Right ventricle myocardium superior (tissue), 1 donor: ENCODE measurements at places on chromosomes 2 and 18. TPM values are rescaled to one million over a fixed set of nuclear protein-coding genes. Genes with fewer than 3 reads are reported as not detected.

DNA sequence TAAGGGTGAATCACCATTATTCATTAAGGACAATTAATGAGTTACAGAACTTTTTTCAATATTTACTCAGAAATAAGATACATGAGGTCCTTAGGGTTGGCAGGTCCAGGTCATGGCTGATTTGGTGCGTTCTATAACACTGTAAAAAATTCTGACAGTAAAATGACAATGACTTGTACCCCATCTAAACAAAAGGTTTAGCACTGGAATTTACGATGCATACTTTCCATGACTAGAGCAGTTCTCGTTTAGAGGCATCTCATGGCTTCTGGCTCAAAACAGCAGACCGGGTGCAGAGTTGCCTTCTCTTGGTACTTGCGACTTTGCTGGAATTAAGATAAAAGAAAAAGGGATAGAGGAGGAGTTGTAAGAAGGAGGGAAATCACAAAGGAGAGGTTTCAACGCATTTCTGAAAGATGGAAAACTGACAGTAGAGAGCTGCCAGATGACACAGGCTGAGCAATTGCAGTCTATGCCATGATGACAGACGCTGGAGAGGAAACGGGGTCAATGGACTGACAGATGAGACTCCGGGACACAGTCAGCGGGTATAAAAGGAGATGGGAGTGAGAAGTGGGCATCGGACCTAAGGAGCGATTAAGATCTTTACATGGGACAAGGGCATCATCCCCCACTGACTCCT, 4.1 kb upstream of the CYS1 start:
- DNase-seq, result no peak

DNA sequence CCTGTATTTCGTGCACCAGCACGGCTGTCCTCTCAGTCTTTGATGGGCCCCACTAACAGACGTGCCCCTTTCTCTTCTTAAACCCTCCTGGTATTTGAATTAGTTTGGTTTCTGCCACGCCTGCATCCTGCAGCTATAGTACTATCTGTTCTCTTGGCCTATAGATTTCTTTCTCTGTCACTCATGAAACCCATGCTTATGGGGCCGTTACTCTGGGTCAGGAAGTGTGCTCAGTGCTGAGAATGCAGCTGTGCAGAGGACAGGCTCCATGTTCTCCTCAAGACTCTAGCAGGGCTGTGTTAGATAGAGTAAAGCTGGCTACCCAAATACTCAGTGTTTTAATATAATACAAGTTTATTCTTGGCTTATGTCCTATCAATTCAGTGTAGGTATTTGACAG, 180.0 kb downstream of the INSIG2 start:
- no peak for DNase-seq

DNA sequence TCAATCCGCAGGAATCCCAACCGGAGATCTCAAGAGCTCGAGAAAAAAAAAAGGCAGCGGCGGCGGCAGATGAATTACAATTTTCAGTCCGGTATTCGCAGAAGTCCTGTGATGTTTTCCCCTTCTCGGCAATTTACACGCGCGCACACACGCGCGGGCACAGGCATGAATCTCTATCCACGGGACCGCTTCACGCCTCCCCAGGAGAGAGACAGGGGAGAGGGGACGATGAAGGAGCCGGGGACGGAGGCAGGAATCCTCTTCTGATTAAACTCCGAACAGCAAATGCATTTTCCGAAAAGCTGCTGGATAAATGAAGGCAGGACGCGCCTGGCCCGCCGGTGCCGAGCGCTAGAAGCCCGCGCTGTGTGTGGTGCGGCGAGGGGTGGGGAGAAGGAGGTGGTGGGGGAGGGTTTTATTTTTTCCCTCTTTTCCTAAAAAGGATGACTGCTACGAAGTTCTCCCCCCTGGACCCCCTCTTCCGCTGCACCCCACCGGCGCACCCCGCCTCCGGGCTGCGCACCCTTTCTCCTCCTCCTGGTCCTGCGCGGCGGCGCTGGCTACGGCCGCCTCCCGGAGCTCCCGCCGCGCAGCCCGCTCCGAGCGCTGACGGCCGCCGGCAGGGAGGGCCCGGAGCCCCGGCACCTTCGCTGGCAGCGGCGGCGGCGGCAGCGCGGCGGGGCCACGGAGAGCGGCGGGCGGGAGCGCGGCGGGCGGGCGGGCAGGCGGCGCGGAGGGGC, at the start of gene BCL2:
Gene BCL2 (minus strand): TSS at position 387 of the 740 bp plus-strand sequence.
- no peak for DNase-seq

- DNase-seq, result no peak
Measured at GRCh38 chr2:95306336-95306895, 9.3 kb downstream of the KCNIP3 start.

DNA sequence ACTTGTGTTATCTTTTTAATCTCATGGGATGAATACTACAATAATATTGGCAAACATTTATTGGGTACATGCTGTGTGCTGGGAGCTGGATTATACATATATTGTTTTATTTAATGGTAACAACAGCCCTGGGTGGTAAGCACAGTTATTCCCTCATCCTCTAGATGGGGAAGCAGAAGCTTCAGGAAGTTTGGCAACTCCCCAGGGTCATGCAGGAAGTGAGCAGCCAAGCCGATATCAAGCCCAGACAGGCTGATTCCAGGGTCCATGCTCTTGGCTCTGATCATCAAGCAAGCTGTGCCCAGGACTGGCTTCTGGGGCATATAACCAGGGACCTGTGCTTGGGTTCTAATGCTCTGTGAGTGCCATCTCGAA, 155.8 kb downstream of the ZNF516 start:
- no peak for DNase-seq

GRCh38 chr18:10682368-10682714, 156.5 kb downstream of the NAPG start:
- DNase-seq, result no peak

Gene AOX1
- total RNA-seq, result 4.1 TPM

- no peak for DNase-seq
Measured at GRCh38 chr2:40265602-40266001, 186.3 kb downstream of the SLC8A1 start.

GRCh38 chr18:13576598-13576997, 149.8 kb downstream of the FAM210A start:
- DNase-seq, result no peak

Gene STARD6
- total RNA-seq, result not detected

DNA sequence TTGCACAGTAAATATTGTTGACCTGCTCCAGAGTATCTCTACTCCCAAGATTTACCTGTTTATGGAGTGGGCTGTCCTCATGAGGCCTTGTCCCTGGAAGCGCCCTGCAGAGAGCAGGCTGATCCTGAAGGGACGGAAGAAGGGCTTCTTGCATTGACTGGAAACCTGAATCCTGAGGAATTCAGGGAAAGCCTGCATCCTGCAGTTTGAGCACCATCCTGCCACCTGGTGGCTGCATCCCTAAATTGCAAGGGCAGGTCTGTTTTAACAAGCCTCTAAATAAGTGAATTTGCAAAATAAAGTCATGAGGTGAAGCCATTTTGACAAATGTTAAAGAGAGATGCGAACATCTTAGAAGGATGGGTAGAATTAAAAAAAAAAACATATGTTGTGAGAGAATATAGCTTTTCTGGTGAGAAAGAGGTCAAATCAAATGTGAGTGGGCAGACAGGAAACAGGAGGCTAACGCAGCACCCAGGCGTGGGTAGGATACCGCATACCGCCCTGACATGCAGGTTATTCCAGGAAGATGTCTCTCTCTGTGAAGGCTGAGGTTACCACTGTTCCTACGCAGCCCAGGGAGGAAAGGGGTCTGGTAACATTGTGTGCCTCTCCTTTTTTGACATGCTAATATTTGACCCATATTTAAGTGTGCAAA, 754.9 kb downstream of the RNF144A start:
- DNase-seq, result peak; percentile 64
